ENCODE measurements at places on chromosomes 2 and 18.

GRCh38 chr2:195382186-195382585, 274.8 kb upstream of the SLC39A10 start:
- no peak for DNase-seq

DNA sequence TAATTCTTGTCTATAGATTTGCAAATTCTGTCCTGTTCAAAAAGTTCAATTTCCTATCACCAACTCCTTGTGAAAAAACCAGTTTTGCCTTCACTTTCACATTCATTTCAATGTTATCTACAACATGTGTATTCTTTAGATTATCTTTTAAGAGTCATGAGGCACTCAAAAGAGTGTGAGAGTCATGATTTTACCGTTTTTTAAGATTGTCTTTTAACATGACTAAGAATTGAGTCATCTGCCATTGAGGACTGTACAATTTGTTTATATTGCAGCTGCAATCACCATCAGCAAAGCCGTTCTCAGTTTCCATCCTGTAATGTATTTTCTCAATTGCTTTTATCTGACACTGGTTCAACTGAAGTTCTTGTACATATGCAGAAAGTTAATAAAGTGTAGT, 275.8 kb downstream of the LNPK start:
- DNase-seq = no peak

DNA sequence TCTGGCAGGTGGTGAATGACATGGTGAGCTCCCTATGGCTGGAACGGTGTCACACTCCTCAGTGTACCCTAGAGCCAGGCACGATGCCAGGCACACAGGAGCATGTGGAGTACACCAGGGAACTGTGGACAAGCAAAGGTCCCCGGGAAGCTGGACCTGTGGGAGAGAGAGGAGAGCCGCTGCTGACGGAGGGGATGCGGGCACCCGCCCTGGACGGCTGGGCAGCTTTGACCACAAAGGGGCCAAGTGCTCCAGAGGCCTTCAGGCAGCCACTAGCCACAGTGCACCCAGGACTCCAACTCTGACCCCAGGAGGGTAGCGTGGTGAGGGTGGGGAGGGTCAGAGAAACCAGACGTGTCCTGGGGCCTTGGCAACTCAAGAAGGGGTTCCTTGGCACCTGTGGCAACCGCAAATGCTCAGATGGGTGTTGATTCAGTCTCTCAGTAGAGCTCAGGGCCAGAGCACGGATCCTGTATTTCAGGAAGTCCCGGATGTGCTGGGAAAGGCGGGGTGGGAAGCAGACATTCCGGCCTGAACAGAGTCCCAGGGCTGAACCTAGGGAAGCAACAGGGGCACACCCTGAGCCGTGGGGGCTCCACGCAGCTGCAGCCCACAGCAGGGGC, 2.3 kb upstream of the MAB21L4 start:
- no peak for DNase-seq

DNA sequence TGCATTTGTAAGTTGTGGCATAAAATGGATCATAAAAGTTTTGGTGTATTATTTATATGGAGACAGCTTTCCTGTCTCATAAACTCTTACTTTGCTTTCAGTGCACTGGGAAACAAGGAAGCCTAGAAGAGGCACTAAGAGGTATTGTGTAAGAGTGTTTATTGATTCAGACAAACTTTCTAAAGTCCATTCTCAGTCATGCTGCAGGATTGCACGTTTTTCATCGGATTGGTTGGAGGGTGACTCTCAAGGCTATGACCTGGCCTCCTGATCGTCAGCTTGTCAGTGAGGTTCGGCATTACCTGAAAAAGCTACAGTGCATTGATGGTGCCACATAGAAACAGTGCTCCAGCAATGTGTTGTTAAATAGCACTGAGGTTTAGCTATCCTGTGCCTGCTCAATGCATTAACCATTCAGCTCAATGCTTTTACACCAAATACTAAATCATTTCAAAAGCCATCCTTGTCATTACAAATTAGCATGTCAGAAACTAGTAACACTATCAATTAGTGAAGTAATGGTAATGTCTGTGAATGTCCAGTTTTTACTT, 545.5 kb downstream of the CBLN2 start:
- DNase-seq = no peak

DNA sequence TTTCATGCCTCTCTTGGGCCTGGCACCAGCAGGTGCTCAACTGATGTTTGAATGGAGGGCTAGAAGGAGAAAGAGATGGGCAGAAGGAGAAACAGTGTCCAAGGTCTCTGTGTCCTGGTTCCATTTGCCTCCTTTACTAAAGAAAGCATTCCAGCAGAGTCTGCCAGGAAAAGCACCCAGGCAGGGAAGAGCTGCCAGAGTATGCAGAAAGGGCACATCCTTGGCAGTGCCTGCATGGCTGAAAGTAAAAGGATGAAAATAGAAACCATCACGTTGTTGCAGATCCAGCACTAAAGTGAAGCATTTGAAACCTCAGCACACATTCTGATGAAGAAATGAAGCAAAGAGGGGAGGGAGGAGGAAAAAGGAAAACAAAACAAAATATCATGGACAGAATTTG, 142.2 kb downstream of the ESCO1 start:
- DNase-seq = no peak

- no peak for DNase-seq
Measured at GRCh38 chr18:63085611-63086010, 234.0 kb downstream of the BCL2 start.

DNA sequence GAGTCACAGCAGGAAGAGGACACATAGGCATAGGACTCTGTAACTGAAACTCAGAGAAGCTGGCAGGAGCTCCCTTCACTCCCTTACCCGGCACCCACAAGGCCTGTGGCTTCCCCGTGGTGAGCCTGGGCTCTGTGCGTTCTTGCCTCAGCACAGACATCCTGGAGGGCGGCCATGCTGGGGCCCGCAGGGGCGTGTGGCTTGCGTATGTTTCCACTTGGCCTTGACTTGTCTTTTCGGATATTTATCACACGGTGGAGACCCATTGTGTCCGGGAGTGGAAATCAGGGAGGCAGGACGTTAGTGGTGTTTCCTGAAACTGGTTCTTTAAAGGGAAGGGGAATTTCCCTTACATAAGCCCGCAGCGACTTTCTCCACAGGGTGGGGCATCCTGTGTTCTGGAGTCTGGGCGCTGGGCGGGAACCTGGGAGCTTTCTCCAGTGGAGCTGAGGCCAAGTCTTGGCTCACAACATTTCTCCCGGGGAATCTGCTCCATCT, 49.9 kb upstream of the EML6 start:
- DNase-seq = no peak

GRCh38 chr2:101492936-101493473, 18.1 kb upstream of the RFX8 start:
- DNase-seq = no peak

- DNase-seq = no peak
Measured at GRCh38 chr2:71220743-71221142, 6.2 kb downstream of the PAIP2B start.

DNA sequence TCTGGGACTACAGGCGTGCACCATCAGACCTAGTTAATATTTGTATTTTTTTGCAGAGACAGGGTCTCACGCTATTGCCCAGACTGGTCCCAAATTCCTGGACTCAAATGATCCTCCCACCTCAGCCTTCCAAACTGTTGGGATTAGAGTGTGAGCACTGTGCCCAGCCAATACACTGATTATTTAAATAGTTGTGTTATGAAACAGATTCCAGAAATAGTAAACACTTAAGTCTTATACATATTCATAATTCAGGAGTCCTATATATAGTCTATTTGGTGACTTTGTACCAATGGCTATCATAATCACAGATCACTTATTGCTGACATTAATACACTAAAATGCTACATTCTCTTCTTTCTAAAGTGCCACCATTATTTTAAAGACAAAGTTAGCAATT, 12.8 kb downstream of the NFU1 start:
- no peak for DNase-seq

GRCh38 chr2:64383016-64383591, 70.9 kb upstream of the LGALSL start:
- DNase-seq = no peak
